ENCODE measurements at places on chromosomes 4 and X. TPM values are rescaled to one million over a fixed set of nuclear protein-coding genes. Genes with fewer than 3 reads are reported as not detected.
A peak's percentile ranks its signal among the peaks of the same experiment; 100 is the strongest.

NXF2 gene
- not detected for total RNA-seq

NOX1 gene
- total RNA-seq, result not detected

- DNase-seq, result no peak
Observed at GRCh38 chrX:142076633-142077032, 128.5 kb downstream of the MAGEC2 start.

DNA sequence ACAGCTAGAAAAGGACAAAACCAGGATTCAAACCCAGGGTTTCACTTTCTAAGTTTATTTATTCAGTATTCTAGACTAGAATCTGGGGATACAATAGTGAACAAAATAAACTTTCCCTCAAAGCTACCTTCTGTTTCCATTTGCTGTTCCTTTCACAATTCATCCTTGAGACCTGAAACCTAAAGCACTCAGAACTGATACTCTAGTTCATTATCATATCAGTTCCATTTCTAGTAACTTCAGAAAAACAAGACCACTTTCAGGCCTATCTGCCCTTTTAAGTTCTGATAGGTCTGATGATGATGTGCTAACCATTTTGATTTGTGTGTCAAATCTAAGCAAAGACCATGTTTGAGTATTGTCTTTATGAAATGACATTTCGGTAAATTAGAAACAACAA lies 7.8 kb upstream of the XK start:
- DNase-seq, result no peak

GRCh38 chrX:70505451-70505841 lies 60.8 kb downstream of the DLG3 start:
- peak; percentile 14 for DNase-seq

GRCh38 chr4:102466298-102466697 lies 34.9 kb upstream of the NFKB1 start:
- DNase-seq, result no peak
